ENCODE measurements at places on chromosomes 4 and X. TPM values are rescaled to one million over a fixed set of nuclear protein-coding genes. Genes with fewer than 3 reads are reported as not detected.
A peak's percentile ranks its signal among the peaks of the same experiment; 100 is the strongest.

DNA sequence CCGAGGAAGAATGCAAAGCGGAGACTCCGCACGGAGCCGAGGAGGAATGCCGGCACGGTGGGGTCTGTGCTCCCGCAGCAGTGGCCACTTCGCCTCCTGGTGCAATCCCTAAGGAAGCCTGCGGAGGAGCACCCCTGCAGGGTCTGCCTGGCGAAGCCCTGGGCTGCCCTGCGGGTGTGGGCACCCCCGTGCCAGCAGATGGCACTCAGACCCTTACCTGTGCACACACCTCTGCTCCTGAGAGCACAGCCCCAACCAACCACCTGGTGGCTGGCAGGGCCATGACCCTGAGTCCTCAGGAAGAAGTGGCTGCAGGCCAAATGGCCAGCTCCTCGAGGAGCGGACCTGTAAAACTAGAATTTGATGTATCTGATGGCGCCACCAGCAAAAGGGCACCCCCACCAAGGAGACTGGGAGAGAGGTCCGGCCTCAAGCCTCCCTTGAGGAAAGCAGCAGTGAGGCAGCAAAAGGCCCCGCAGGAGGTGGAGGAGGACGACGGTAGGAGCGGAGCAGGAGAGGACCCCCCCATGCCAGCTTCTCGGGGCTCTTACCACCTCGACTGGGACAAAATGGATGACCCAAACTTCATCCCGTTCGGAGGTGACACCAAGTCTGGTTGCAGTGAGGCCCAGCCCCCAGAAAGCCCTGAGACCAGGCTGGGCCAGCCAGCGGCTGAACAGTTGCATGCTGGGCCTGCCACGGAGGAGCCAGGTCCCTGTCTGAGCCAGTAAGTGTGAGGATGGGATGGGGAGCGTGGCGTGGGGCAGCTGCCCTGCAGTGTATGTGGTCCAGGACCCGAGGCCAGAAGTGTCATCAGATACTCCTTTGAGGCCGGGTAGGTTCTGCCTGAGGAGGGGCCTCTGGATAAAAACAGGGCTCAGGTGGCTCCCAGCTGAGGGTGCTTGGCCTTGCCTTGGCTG is 7.0 kb downstream of the TACC3 start:
- no peak for DNase-seq

DNA sequence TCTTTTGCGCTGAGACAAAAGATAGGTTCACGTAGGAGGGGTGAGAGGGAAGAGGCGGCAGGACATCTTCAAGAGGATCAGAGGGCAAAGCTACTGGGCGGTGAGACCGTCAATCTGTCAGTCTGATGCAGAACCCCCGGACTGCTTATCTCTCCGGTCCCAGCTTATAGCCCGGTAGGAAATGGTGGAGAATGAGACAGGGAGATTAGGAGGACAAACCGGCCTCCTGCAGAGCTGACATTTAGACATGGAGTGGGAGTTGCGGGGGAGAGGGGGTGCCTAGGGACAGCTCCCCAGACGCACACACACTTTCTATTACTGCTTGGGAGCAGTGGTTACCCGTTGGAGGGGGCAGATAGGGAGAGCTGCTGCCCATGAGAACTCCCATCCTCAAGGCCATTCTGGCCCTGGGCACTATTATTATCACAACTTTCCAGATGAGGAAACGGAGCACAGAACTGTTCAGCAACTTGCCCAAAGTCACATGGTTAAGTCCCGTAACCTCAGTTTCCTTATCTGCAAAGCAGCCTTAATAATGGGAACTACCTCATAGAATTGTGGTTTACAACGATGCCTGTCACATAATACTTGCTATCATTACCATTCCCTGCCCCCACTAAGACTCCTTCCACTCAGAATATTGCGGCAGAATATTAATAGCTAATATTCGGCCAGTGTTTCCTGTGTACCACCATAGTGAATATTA is 1.1 kb upstream of the HDAC6 start:
- peak; percentile 1 for DNase-seq

DNA sequence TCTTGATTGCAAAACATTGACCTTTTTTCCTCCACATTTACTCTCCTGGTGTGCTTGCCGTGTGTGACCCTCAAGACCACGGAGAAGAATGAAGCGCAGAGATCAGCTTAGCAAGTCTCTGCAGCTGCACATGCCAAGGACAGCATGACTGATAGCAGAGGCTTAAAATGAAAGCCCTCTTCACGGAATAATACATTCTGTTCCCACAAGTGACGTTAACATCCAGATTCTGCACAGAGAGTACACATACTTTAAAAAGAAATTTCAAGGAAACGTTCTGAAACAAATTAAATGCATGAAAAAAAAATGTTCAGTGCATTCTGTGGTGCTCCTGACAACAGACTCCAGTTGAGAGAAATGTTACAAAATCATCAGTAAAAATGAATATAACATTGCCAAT is 60.9 kb downstream of the SLC7A11 start:
- no peak for DNase-seq

- DNase-seq: peak; percentile 67
Measured at GRCh38 chr4:111641813-111642579, 503.3 kb upstream of the FAM241A start.

GRCh38 chrX:16992445-16992844 is 46.0 kb downstream of the REPS2 start:
- DNase-seq: no peak

DNA sequence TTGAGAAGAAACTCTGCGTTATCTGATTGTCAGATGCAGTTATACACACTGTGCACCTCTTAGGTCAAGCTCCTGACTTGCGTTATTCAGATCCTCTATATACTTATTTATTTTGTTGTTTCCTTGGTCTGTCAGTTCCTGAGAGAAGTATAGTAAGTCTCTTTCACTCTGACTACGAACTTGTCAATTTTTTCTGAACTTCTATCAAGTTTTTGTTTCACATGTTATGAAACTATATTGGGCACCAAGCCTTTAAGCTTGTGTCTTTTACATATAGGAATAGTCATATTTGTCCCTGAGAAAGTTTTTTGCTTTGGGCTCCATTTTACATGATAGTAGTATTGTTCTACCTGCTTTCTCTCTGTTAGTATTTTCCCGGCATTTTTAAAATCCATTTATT is 31.7 kb downstream of the ZNF275 start:
- no peak for DNase-seq

DNA sequence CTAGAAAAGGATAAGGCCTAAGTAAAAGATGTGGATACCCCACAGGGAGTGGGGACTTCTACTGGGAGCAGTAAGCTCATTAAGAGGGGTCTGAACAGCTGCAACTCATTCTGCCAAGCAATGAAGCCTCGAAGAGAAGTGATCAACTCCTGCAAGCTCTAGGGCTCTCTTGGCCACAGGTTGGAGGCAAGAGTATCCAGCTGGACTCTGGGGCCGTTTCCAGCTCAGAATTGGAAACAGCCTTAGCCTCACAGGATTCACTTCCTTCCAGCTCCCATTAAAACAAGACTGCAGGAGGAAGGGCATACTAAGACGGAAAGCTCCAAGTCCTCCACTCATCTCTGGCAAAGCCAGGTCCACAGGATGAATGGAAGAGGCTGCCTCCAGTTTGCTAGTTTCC is 126.3 kb downstream of the ATG4A start:
- no peak for DNase-seq

GRCh38 chr4:126687655-126688358 is 945.0 kb upstream of the INTU start:
- DNase-seq: no peak

DNA sequence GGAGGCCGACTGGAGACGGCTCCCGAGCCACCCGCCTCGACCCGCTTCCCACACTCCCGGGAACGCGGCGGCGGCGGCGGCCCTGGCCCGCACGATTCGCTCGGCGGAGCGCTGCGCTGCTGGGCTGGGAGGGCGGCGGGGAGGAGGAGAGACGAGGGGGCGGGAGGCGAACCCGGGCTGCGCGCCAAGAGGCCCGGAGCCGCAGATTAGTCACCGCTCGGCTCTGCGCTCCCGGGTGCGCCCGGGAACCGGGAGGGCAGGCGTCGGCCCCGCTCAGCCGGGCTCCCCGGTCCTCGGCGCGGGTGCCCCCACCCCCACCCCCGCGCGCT is 11.2 kb upstream of the BCOR start:
- no peak for DNase-seq

Gene TNMD
- 3.8 TPM for polyA plus RNA-seq

Gene HELQ
- 17.3 TPM for polyA plus RNA-seq

Gene NXF2B
- polyA plus RNA-seq: 0.69 TPM

Data from right renal cortex interstitium (tissue), 3 donors.